ENCODE measurements at places on chromosomes 6 and 20.

DNA sequence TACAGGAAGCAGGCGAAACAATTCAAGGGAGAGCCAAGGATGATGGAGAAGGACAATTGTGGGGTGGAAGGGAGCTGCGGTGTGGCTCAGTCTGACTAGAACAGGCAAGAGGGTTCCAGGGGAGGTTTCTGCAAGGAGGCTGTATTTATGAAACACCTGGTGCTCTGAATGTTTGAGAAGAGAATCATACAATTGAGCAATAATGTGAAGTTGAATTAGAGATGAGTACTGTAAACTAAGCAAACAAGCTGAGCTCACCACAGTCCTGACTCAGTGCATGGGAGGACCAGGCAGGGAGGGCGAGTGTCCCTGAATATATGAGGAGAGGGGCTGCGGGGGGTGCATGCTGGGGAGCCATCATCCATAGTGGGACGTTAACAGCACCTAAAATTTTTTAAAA lies 279.7 kb downstream of the KIF16B start:
- DNase-seq, result no peak

DNA sequence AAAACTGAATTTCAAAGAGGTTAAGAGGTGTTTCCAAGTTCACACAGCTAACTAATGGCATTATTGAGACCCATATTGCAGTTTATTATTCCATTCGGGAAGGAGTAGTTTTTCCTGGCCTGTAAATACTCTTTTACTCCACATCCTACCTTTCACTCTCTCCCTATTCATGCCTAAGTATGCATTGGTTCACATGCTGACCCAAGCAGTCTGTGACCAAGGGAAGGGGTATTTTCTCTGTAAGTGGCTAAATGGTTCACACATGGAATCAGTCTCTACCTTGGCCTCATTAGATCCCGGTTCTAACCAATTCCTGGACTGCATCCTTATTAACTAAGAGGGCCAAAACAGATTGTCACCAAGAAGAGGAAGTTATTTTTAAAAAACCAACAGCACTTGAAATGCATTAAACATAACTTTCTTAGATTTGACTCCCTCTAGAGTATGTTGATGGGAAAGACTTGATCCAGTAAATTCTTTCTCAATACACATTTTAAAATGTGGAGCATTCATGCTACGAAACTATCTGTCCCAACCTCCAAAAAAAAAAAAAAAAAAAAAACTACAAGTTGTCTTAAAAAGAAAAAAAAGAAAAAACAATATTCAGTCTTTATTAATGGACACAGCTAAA lies 17.8 kb upstream of the RSPO3 start:
- DNase-seq, result no peak

- no peak for DNase-seq
Measured at GRCh38 chr6:160368670-160369069, 20.5 kb downstream of the SLC22A3 start.

- peak; percentile 91 for DNase-seq
Measured at GRCh38 chr6:106084106-106084988, 1.8 kb upstream of the PRDM1 start.

- DNase-seq, result no peak
Measured at GRCh38 chr6:160679402-160679769, 15.3 kb upstream of the LPA start.

- no peak for DNase-seq
Measured at GRCh38 chr20:40073535-40074111, 615.4 kb downstream of the MAFB start.

DNA sequence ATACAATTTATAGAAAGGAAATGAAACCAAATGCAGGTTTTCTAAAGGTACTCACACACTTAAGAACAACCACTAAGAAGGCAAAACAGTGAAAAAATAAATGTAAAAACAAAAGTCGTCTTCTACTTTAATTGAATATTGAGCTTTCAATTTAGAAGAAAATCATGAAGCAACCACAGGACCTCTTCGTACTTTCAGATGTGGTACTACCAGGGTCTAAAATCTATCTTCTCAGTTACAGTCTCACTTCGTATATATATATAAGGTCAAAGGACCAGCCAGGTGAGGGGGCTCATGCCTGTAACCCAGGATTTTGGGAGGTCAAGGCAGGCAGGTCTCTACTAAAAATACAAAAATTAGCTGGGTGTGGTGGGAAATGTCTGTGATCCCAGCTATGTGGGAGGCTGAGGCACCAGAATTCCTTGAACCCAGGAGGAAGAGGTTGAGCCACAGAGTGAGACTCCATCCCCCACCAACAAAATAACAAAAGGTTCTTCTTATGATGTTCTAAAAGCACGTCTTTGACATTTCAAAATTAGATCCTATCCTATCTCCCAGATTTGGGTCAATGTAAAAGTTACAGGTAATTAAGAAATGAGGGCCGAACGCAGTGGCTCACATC lies 12.5 kb downstream of the ROMO1 start:
- no peak for DNase-seq

GRCh38 chr6:4059115-4059777 lies 19.7 kb downstream of the FAM217A start:
- peak; percentile 34 for DNase-seq

DNA sequence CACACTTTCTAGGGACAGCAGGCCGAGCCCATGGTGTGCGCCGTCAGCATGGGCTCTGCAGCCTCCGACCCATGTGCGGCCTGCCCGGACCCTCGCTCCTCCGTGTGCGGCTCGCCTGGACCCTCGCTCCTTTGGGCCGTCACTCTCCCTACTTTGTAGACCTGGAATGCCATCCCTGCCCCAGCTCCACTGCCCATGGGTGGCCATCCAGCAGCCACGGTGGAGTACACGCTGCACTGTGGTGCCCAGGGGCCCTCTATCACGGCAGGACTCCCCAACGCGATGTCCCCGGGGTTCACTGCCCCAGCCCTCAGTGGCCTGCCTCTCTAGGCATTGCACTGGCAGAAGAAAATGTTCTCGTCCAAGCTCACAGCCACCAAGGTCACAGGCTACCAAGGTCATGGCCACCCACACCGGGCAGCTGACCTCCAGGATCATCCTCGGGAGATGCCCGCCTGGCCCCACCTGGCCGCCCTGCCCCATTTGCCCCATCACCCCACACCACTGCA lies 24.1 kb upstream of the MRGBP start:
- DNase-seq, result no peak

GRCh38 chr6:161411265-161411944 lies 137.5 kb upstream of the AGPAT4 start:
- DNase-seq, result no peak

DNA sequence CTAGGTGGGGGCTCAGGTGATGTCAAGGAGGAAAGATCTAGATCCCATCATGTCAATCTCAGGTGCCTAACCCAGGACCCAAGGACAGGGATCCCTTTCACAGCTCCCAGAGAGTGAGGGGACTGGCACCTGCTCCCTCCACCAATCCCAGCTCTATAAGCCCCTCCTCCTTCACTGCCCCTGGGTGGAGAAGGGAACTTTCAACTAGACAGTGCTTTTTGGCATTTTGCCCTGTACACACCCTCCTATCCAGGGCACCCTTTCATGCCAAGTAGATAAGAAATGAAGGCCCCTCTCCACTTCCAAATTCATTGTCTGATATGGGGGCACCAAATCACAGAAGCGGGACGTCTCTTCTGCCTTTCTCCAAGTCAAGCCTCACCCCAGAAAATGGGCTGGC lies 61.6 kb downstream of the MDGA1 start:
- no peak for DNase-seq

DNA sequence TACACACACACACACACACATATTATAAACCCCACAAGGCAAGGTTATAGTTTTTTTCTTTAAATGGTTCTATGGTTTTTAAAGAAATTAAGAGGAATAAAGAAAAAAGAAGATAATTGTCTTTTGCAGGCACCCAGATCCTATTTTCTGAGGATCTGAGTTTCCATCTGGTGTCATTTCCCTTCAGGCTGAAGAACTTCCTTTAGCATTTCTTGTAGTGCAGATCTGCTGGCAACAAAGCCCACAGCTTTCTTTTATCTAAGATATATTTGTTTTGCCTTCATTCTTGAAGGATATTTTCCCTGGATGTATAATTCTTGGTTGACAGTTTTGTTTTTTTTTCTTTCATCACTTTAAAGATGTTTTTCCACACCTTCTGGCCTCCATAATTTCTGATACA lies 57.6 kb upstream of the PMEPA1 start:
- DNase-seq, result no peak

- no peak for DNase-seq
Measured at GRCh38 chr6:48101290-48101689, 9.7 kb downstream of the PTCHD4 start.

GRCh38 chr6:152330961-152331360 lies 306.2 kb downstream of the SYNE1 start:
- no peak for DNase-seq

DNA sequence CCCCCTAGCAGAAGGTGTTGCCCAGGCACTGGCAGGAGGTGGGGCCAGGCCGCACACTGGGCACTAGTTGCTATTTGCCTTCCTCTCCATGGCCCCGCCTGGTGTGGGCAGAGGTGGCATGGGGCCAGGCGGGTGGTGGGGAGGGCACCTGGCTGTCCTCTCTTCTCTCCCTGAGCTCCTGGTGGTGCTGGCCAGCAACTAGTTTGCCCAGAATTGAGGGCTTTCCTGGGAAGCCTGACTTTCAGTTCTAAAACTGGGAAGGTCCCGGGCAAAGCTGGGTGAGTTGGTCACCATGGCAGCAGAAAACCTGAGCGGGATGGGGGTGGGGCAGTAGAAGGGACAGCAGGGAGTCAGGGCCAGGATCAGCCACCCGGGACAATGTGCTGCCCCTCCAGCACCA lies 48.2 kb downstream of the RBM38 start:
- DNase-seq, result no peak

GRCh38 chr20:38269040-38269439 lies 8.5 kb upstream of the KIAA1755 start:
- no peak for DNase-seq

- DNase-seq, result no peak
Measured at GRCh38 chr20:22374066-22374465, 210.3 kb downstream of the FOXA2 start.

DNA sequence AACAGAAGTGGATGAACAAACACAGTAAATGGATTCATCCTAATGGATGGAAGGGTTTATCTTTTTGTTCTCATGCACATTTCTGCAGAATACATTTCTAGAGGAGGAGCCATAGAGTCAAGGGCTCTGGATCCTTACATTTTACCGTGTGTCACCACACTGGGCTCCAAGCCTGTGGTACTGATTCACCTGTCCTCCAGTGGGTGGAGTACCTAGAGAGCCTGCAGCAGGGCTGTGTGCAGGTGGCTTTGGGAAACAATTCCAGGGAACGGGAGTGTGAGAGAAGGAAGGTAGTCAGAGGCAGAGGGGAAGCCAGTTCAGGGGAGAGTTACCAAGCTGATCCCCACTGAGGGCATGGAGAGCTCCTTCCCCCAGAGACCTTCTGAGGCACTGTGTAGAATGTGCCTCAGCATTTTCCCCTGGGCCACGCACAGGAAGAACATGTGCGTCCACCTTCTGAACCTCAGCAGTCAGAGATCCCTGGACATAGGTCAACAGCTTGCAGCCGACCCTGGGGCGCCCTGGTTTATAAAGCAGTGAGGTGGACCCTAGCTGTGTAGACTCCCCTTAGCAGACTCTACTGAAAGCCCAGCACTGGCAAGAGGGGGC lies 85.3 kb upstream of the SLC22A23 start:
- no peak for DNase-seq

- DNase-seq, result peak; percentile 43
Measured at GRCh38 chr20:35092524-35093266, at the start of gene TRPC4AP. Gene TRPC4AP (minus strand): TSS chr20:35092807. CDS start chr20:35092781, 26 bp downstream.

DNA sequence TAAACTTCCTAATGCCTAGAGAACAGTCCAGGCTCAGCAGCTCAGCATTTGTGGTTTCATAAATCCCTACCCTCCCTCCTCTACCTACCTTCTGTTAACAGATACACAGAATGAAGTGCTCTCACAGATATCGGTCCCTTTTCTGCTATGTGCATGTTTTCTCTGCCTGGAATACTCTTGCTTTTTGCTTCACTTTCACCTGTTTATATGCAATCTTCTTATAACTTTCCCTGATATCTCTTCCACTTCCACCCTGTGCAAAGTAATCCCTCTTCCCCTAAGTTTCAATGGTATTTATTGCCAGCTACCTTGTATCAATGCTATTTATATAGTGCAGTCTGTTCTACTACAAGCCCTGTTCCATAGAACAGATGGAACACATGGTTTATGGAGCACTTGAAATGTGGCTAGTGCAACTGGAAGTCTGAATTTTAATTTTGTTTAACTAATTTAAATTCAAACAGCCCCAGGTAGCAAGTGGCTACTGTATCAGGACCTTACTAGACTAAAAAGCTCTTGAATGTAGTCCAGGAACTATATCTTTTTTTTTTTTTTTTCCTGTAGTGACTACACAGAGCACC lies 3.1 kb upstream of the TAB2 start:
- DNase-seq, result no peak

DNA sequence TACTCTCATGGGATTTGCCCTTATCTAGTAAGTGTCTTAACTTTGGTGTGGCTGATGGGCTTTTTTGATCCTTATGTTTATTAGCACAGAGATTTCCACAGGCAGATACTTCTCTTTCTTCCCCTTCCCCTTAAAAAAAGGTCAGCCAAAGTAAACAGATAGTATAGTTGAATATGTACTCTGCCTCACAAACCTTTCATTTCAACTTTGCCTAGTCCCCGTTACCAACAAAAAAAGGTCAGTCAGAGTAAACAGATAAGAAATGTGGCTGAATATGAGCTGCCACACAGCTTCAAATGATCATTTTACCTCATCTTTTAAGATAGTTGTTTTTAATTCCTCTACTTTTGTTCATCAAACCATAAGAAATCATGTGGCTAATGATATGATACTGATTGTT lies 34.1 kb upstream of the SLC35D3 start:
- DNase-seq, result no peak

- DNase-seq, result no peak
Measured at GRCh38 chr6:71531006-71531405, 242.4 kb downstream of the OGFRL1 start.

DNA sequence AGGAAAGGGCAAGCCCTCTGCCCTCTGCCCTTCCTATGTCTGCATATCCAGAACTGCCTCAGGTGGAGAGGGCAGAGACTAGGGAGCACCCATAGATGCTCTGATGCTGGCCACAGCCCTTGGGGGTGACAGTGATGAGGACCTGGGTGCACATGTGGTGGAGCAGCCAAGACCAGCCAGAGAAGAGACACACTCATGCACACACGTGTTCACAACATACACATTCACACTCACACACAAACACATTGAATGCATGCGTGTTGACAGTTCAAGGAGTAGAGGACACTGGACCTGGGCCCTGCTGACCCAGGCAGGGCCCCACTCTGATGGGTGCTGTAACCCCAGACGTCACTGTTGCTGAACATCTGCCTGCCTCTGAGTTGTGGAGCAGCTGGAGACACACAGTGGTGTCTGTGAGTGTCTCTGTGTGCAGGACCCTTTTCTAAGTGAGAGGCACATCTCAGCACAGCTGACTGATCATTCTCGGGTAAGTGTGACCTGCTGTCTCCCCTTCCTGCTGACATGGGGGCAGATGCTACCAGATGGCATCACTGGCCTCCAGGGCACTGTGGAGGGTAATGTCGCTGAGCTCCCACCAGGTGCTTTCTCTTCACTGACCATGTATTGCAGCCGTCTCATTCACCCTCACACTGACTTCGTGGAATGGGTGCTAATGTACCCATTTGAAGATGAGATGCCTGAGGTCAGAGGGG lies 30.1 kb upstream of the MAS1L start:
- DNase-seq, result no peak

- no peak for DNase-seq
Measured at GRCh38 chr6:108728826-108729225, 119.4 kb upstream of the ARMC2 start.

Data from kidney epithelial cell (primary cell).